ENCODE measurements at places on chromosomes 4 and X.

- no peak for DNase-seq
Measured at GRCh38 chr4:32037399-32037798, 1317.2 kb downstream of the PCDH7 start.

GRCh38 chr4:26727844-26728243 lies 132.8 kb upstream of the STIM2 start:
- no peak for DNase-seq

DNA sequence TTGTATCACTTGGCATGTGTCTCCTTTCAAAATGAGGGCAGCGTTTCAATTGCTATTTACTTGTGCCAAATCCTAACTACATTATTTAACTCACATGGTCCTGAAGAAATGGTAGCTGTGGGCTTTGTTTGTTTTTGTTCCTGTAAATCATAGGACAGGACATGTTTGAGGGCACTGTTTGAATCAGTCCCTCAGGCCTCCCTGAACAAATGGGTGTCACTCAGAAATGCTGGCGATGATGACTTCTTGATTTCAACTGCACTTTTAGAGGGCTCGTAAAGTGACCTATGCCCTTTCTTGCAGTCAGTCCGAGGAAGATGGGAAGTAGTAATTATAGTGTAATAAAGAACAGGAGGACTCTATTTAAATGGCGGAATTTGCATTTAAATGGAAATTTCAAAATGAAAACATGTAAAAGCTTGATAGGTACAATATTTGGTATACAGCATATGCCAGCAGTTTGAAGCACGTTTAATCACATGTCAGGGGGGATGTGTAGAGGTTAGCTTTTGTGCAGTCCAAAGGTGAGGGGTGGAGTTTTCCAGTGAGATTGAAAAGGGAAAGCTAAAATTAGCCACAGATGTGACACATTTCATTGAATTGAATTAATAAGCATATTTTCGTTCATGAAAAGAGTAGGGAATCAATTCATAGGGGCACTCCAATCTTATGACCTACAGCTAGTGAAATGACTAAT lies 1958.7 kb upstream of the IGFBP7 start:
- DNase-seq, result no peak

- DNase-seq, result no peak
Measured at GRCh38 chr4:24370421-24370820, 213.9 kb downstream of the DHX15 start.

DNA sequence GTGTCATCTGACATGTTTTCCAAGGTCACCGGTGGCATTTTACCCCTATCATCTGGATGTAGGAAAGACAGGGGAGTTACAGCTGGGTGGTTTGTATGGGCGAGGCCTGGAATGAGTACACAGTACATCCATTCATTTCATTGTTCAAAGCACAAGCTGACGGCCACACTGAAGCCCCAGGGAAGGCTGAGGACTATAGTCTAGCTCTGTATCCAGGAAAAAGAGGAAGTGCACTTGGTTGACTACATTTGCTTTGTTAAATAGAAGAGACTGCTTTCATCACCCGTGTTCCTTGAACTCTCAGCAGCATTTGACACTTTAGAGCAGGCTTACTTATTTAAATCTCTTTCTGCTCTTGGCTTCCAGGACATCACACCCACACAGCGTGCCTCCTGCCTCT lies 1041.0 kb upstream of the TENM3 start:
- DNase-seq, result no peak

- DNase-seq, result no peak
Measured at GRCh38 chr4:92600638-92601037, 296.9 kb downstream of the GRID2 start.

- no peak for DNase-seq
Measured at GRCh38 chr4:61590881-61591280, 390.8 kb downstream of the ADGRL3 start.

DNA sequence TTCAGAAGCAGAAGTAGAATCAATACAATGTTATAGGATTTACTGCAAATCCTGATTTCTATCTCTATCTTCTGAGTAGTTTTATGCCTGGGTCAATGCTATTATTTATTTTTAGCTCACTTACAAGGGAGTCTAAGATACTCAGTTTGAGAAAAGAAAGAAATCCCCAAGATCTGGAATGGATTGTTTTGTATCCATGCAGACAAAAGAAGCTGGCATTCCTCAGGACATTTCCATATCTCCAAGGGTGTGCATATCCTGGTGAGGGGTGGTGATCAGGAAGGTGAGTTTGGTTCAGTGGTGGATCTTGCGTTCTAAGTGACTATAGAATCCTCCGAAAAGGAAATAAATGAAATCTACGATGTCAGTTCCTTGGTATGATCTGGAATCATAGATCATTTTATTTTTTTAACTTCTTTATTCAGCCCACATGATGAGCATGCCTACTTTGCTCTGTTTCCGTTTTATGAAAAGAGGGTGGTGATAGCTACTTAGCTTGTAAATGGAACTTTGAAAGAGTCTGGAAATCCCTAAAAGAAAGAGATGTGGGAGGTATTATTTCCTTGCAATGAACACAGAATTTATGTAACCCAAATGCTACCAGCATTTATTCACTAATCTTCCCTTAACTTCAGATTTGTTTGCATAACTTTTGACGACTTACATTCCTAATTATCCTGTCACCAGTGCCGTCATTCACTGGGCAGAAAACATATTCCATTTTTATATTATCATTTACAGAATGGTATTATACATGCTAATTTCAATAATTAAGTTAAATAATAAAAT lies 81.1 kb upstream of the RAPGEF2 start:
- no peak for DNase-seq

DNA sequence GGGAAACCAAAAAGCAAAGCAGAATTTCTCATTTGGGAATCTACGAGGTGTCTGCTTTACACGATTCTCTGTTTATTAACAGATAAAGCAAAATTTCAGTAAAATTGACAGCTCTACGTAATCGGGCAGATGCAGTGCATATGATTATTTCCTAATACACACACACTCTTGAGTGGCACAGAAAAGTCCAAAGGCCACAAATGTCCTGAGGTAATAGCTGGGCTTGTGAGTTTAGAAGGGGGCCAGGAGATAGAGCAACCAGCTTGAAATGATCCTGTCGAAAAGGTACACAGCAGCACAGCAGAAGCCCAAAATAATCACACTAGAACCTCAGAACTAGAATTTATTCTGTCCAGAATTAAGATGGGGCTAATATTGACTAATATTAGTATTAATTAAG lies 236.0 kb downstream of the FAT4 start:
- no peak for DNase-seq

- no peak for DNase-seq
Measured at GRCh38 chrX:84044051-84044450, 143.9 kb downstream of the RPS6KA6 start.

- no peak for DNase-seq
Measured at GRCh38 chr4:86934147-86934770, 552 bp upstream of the AFF1 start.

GRCh38 chr4:128810871-128811570 lies 1.5 kb downstream of the JADE1 start:
- DNase-seq, result peak; percentile 86

DNA sequence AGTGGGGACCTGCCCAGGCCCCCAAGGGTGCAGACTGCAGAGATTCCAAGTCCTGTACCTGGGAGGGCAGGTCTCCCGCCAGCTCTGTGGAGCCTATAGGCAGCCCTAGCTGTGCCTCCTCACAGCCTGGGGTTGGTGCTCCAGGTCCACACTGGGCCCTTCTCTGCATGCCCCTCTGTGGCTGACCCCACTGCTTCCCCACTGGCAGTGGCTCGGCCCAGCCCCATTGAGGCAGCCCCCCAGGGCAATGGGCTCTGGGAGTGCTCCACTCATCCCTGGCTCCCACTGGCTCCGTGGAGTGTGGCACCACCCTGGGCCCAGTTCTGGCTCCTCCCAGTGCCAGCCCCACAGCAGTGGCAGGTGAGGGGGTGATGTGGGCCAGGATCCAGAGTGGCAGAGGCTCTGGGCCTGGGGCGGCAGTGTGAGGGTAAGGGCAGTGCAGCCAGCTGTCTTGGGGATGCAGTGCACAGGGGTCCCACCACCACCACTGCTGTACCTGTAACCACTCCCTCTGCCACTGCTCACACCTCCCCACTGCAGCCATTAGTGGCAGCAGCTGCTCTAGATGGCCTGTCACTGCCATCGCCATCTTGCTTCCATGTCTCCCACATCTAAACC lies 312.2 kb downstream of the GPM6A start:
- no peak for DNase-seq

- no peak for DNase-seq
Measured at GRCh38 chr4:123649645-123650391, 253.2 kb downstream of the SPRY1 start.

DNA sequence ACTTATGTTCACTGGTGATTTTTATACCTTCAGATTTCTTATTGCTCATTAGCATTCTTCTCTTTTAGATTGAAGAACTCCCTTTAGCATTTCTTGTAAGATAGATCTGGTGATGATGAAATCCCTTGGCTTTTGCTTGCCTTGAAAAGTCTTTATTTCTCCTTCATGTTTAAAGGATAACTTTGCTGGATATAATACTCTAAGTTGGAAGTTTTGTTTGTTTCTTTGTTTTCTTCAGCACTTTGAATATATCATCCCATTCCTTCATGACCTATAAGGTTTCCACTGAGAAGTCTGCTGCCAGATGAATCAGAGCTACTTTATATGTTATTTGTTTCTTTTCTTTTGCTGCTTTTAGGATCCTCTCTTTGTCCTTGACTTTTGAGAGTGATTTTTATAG lies 18.5 kb downstream of the CC2D2A start:
- DNase-seq, result no peak

DNA sequence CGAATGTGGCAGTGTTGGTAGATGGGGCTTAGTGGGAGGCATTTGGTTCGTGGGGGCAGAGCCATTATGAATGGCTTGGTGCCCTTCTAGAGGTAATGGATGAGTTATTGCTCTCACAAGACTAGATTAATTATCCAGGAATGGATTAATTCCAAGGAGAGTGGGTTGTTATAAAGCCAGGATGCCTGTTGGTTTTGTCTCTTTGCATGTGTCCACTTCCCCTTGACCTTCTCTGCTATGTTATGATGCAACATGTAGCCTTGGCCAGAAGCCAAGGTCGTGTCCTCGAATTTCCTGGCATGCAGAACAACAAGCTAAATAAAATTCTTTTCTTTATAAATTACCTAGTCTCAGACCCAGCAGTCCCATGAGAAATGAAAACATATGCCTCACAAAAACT lies 111.2 kb upstream of the PLS3 start:
- DNase-seq, result no peak

DNA sequence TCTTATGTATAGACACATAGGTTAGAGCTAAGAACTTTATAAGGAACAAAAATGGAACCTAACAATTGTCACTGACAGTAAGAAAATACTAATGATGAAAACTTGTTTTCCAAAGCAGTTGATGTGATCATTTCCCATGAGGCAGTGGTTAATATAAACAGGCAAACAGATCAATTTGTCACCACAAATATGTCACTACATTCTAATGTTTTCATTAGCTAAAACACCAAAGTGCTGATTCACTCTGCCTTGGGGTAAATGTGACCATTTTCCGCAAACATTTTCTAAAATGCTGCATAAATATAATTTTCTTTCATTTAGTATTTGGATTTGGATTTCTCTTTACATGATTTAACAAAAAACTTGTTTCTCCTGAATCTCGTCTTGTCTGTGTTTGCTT lies 408.9 kb upstream of the CTSO start:
- no peak for DNase-seq

- no peak for DNase-seq
Measured at GRCh38 chr4:15809466-15809865, 31.3 kb downstream of the CD38 start.

- peak; percentile 94 for DNase-seq
Measured at GRCh38 chr4:139177869-139178619, 1.0 kb upstream of the ELF2 start.

GRCh38 chrX:14291666-14292500 lies 237.5 kb upstream of the GLRA2 start:
- no peak for DNase-seq

DNA sequence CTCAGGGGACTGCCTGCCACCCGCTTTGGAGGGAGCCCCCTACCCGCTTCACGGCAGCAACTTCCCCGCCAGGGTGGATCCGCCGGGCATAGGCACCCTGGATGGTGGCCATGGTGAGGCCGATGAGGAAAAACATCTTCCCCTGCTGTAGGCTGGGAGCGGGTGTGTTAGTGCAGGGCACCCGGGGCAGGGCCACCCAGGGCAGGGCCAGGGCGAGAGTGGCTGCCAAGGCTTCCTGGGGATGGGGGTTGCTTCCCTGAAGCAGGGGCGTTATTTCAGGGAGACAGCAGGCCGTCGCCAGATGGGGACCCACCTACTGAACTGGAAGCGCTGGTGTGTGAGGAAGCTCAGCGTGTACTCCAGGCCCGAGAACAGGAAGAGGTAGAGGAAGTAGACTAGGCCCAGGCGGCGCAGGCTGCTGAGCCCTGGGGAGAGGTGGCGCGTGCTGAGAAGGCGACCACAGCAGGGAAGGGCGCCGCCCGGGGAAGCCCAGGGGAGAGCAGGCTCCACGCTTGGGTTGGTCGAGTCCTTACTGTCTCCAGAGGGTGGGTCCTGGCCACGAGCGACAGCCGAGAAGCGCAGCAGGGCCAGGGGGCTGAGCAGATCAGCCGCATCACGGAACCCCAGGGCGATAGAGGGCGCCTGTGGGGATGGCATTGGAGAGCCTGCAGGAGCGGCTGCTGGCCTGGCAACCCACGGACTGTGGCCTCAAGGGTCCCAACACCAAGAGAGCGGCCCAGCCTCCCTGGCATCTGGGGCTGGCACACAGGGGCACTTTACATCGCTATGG lies 31.5 kb downstream of the NOP14 start:
- peak; percentile 78 for DNase-seq

DNA sequence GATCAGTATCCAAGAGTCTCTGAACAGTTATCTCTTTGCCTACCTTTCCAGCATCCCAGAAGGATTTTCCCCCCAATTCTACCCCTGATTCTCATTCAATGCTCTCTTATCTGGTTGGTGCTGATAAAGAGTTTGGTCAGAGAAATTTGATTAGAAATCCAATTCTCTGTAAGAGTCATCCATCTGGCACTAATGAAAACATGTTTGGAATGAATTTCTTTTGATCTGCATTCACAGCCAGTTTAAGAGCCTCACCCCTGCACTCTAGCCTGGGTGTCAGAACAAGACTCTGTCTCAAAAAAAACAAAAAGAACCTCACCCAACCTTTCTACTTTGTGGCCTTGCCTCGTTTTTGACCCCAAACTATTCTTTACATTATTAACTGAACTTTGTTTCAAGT lies 122.1 kb downstream of the MANBA start:
- DNase-seq, result no peak

DNA sequence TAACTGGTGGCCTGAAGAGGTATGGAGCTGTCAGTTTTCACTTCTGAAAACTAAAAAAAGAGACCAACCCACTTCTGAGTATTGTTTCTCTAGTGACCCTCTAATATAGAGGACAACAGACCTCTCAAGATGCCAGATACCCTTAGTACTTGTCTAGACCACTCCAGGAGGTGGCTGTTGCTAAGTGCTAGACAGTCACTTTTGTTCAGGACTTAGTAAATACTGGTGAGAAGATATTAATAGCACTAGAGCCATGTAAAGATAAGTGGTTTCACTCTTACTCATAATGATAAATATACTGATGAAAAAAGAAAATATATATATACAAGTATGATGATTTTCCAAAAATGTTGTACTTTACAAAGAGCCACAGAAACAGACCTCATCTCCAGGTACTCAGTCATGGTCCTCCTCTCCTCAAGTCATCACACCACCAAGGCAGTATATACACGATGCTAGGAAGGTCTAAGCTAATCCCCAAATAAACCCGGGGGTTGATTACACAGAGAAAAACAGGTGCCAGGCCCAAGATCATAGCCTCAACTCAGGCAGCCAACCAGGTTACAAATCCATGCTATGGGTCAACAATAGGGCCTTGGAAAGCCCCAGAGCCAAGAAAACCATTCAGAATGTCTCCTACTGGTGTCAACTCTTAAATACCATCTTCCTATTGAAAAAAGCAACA lies 66.9 kb downstream of the ARHGEF9 start:
- DNase-seq, result no peak

- no peak for DNase-seq
Measured at GRCh38 chr4:11415409-11416070, 13.2 kb downstream of the HS3ST1 start.

Measured in CD4-positive, alpha-beta T cell treated with Interferon gamma for 1 hour (primary cell).